Cortex of kidney (tissue), 1 donor: ENCODE measurements at places on chromosomes 3 and 15.

GRCh38 chr15:73802431-73803041, 49.4 kb upstream of the INSYN1 start:
- DNase-seq, result no peak

DNA sequence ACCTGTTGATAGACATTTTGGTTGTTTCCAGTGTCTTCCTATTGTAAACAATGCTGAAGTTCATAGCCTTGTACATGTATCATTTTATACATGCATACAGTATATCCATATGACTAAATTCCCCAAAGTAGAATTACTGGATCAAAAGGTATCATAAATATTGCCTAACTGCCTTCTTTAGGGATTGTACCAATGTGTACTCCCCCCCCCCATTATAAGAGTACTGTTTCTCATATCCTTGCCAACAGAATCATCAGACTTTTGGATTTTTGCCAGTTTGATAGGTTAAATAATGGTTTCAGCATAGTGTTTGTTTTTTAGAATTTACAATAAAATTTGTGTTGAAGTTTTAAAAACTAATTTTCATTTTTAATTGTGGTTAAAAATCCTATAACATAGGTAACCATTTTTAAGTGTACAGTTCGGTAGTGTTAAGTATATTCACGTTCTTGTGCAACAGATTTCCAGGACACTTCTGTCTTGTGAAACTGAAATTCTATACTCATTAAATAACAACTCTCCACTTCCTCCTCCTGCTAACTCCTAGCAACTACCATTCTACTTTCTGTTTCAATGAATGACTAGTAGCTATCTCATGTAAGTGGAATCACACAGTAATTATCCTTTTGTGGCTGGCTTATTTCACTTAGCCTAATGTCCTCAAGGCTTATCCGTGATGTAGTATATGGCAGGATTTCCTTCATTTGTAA, 30.8 kb upstream of the MAP3K13 start:
- no peak for DNase-seq

- no peak for DNase-seq
Observed at GRCh38 chr3:172446198-172446597, 2.1 kb downstream of the GHSR start.

- no peak for DNase-seq
Observed at GRCh38 chr3:106794442-106794841, 582.8 kb upstream of the CCDC54 start.

DNA sequence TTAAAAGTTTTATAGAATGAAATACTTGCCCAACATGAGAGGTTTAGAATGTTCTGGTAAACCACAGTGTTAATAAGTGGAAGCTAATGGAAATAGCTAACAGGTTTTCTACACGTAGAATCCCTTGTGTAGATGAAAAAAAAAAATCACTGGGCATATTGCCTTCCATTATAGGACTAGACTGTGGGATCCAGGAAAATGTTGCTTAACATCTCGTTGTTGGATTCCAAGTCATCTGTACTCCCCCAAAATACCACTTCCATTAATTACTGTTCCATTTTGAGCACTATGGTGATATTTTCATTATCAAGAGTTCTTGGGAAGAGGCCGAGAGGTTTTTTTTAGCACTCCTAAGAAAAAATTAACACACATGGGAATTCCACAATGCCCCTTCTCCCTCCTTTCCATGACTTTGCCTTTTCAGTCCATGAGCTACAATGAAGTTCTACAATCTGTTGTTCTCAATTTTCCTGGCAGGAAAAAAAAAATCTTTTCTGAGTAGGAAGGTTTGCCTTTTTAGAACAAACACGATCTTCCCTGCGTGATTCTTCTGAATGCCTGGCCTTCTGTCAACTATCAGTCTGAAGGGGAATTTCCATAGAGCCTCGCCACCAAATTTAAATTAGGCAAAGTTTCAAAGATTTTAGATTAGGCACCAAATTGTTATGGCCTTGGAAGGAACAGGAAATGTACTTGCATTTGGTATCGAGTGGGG, 74.4 kb upstream of the CTDSPL start:
- no peak for DNase-seq

GRCh38 chr3:185322101-185322719, 40.7 kb upstream of the MAP3K13 start:
- DNase-seq, result no peak

DNA sequence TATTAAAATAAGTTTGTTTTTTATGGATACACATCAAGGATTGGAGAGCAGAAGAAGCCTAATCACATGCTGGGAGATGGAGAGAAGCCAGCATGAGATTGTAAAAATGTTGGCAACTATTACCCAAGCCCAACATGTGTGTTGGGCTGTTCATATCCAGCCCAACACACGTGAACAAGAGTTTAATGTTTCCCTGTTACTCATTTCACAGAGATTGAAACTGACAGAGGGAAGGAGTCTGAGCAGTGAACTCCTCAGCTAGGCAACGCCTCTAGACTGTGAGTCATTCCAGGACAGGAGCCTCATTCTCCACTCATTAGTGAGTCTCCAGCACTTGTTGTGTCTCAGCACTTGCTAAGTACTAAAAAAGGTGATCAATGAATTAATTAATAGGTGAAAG, 43.2 kb upstream of the CMSS1 start:
- no peak for DNase-seq

DNA sequence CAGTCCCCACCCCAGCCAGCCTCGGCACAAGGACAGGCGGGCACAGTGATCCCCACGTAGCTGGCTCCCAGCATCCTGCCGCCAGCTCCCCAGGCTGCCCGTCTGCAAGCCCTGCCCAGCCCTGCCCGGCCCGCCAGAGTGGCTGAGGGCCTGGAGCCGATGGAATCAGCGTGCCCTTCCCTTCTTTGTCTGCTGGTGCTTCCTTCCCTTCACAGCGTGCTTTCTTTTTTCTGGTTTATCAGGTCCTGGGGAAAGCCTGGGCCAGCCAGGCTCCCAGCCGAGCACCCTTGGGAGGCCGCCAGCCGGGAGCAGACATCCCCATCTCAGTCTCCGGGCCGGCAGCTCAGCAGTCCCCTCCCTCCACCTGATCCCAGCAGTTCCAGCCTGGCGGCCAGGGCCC, 54.7 kb upstream of the SMAD6 start:
- no peak for DNase-seq

DNA sequence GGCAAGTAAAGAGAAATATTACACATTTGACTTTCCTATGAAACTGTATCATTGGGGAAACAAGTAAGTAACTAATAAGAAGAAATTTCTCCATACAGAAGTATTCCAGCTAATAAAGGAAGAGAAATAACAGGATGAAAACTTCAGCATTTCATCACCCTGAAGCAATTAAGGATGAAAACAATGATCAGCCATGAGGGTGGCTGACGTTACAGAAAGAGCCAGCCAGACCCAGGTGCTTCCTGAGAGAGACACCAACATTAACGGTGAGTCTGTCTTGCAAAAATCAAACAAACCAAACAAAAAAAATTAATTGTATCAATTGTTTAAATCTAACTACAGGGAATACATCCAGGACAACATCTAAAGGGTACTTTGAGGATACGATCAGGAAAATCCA, 190.0 kb downstream of the ARRDC4 start:
- DNase-seq, result no peak

- DNase-seq, result no peak
Observed at GRCh38 chr3:35640190-35641165, 1.2 kb downstream of the ARPP21 start.

DNA sequence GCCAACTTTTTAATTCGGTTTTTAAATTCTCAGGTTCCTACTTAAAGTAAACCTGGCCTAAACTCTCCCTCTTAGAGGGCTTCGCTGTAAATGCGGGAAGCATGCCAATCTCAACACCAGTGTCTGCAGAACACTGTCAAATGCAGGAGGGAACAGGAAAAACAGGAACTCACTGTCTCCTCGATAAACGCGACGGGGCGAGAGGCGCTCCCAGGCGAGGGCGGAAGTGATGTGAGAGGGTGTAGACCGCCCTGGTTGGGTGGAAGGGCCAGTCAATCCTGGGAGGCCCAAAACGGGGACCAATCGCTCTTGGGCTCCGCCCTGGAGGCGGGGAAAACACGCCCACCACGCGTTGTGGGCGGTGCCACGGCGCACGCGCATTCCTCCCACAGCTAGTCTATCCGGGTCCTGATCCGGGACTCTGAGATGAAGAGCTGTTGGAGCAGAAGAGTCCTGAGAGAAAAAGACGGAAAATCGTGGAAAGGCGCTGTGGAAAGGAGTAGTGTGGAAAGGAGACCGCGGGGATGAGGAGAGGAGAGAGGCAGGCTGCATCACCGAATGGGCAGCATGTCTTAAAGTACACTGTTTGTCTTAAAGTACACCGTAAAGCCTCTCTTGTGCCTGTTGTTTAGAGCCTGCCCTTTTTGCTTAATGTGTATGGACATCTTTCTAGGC, 27.1 kb downstream of the SLC28A2 start:
- DNase-seq, result peak; percentile 59

DNA sequence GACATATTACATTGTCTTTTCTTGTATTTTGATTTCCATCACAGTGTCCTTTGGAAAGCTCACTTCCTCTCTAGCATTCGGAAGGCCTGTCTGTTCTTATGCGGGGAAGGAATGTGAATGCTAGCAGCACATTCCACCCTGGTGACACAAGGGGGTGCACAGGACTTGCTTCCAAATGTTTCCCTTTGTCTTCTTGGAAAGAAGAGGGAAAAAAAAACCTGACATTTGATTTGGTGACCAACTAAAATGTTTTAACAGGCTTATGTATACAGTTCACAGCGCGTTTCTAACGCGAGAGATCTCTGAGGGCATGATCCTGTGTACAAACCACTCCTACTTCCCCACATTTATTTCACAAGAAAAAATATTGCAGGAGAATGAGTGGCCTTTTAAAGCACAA, 107.6 kb upstream of the FXR1 start:
- DNase-seq, result no peak

DNA sequence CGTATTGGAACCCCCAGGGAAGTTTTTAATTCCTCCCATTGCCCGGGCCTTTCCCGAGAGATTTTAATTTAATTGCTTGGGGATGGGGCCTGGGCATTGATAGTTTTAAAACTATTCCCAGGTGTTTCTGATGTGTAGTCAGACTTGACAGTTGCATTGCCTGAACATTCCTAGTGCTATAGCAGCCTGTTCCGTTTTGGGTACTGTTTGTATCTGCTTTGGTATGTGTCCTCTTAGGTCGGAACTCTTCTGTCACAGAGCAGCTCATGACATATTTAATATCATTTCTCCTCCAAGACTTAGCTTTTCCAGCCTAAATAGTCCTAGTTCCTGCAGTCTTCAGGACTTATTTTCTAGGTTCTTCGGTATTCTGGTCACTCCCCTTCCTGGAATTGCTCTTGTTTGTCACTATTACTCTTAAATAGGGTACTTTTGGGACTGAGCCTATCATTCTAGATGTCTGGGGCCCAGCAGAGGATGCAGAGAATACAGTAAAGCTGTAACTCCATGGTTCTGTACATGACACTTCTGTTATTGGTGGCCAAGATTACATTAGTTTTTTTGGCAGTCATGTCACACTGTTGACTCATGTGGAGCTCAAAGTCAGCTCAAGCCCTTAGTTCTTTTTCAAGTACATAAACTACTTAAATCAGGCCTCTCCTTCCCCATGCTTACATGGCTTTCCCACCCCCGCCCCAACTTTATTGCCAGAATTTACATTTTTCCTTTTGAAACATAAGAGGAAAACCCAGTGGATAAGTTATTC, 81.5 kb downstream of the BBX start:
- no peak for DNase-seq

GRCh38 chr3:99212969-99213368, 311.5 kb upstream of the DCBLD2 start:
- no peak for DNase-seq

- DNase-seq, result no peak
Observed at GRCh38 chr3:124056846-124057245, 64.9 kb upstream of the ROPN1 start.

DNA sequence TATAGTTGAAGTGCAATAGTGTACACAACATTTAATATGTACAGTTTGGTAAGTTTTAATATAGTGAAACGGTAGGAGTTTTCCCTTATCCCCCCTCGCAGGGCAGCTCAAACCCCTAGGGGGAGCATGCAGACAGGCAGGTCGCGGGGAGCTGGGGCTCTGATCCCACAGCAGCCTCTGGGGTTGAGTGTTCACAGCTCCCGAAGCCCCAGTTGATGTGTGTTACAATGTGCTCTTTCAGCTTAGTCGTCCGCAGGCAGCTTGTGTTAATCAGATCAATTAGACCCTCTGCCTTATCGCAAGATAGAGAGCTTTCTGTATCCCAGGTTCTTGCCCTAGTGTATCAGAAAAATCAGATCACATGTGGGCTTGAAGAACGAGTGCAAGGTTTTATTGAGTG, 143.1 kb upstream of the CHRNA7 start:
- no peak for DNase-seq

DNA sequence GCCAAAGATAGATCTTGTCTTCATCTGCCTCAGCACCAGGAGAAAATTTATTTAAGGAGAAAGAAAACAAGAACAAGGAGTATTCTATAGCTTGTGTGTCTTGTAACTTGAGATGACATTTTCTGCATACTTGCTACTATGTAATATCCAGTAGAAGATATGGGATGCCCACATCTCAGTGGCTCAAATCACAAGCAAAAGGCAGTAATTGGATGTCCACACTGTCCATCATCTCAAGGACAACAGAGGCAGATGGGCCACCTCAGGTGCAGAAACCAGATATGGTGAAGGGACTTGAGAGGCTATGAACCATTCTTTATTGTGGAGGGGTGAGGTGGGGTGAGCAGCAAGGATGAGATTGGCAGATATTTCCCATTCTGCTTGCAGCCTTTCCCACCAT, 309.0 kb downstream of the GBE1 start:
- DNase-seq, result no peak

DNA sequence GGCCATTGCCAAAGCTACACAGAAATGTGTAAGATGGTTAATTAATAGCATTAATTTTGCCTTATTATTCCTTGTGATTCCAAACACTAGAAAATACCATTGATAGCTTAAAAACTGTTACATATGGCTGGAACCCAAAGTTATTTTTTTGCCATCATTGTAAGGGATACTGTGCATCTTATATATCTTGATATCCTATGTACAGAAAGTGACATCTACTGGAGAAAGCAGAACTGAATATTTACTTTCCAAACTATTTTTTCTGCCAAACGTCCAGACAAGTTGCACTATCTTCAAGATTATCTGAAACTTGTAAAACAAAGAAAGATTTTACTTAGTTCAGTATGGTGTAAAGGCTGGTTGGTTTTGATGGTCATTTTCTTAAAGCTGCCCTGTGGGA, 33.3 kb upstream of the MEIS2 start:
- DNase-seq, result no peak

DNA sequence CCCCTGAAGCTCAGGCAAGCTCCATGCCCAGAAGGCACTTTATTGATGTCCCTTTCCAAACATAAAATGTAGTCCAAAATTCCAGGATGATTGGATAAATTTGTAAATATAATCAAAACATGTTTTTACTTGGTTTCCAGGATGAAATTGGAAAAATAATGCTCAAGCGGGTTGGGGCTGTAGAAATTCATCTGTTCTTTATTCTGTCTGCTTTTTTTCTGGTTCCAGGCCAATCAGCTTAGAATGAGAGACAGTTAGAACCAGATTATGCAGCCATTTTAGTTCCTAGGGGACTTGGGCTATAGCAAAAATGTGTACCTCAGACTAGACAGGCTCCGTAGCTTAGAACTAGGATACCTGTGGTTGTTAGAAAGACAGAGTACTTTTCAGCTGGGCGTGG, 450.8 kb downstream of the MCTP2 start:
- no peak for DNase-seq
